CD4-positive, alpha-beta T cell treated with Interleukin-6 for 4 hours (primary cell): ENCODE measurements at places on chromosomes 12 and 14.

- no peak for DNase-seq
These were observed 194.7 kb upstream of the FBXO33 start for GRCh38 chr14:39626589-39627576.

GRCh38 chr12:12718381-12718759 is 1.2 kb downstream of the CDKN1B start:
- no peak for DNase-seq

DNA sequence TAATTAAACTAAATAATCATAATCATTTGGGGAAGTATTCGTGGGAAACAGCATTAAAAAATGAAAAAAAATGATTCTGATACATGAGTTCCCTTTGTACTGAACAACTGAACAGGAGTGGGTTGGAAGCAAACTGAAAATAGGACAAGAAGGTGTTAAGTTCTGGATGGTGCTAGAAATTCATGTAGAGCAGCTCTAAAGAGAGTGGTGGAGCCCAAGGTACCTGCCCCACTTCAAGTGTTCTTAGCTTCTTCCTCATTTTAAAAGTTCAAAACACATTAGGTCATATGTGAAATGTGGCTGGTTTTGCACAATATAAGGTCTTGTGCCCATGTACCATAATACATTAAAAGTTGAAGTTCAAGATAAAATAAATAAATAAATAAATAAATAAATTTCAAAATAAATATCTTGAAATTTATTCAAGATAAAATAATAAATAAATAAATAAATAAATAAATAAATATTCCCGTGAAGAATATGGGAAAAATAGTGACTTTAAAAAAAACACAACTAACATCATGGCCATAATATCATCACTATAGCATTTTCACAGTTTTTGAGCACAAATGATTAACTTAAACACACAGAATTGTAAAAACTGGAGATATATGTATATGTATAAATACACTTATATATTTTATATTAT is 191.5 kb upstream of the PRKD1 start:
- DNase-seq: no peak

DNA sequence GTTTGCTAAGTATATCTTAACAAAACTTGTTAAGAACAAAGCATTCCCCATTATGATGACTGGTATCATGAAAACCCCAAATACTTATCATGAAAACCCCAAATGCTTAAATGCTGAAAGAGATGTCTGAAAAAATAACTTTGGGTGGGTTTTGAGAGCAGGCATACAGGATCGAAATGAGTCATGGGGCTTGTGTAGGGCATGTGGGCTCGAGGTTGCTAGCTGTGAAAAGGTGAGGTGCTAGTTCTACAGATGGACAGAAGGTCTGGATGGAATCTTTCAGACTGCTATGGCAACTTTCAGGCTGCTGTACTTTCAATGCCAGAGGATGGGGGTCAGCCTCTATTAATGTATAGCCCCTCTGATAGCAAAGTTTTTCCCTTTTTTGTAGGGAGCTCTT is 167.8 kb upstream of the MDGA2 start:
- DNase-seq: no peak

- DNase-seq: no peak
These were observed 36.0 kb upstream of the BMAL2 start for GRCh38 chr12:27296674-27297073.

GRCh38 chr12:13342971-13343370 is 146.4 kb downstream of the EMP1 start:
- DNase-seq: no peak

DNA sequence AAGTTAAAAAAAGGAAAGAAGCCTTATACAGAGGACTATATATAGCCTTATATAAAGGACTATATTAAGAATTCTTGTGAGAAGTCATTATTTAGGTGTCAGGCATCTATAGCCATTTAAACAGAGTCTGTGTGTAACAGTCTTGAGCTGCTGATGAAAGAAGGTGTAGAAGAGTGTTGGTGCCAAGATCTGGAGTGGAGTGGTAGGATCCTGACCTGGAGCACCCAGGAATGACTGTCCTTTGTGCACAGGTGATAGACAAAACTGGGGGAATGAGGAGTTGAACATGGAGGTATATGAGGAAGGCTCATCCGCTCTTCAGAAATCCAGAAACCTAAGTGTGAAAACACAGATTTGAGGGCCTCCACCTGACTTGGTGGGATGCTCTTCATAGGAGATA is 747.3 kb downstream of the NRXN3 start:
- no peak for DNase-seq
